ENCODE measurements at places on chromosomes 6 and 20.

GRCh38 chr20:63133481-63134091, 82.3 kb downstream of the YTHDF1 start:
- DNase-seq: no peak

GRCh38 chr20:50197463-50198179, 7.0 kb downstream of the CEBPB start:
- DNase-seq: no peak

DNA sequence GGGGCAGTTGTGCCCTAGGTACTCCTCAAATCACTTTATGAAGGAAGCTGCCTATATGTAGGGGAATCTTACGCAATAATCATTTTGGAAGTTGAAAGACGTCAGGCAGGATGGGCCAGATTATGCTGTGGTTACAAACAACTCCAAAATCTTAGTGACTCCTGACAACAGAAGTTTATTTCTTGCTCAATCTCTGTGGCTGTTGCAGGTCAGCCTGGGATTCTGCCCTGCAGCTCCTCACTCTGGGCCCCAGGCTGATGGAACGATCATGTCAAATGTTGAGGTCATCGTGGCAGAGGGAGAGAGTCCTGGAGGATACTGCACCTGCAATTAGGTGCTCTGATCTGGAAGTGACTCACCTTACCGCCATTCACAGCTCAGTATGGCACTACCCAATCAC, 88.4 kb downstream of the ZDHHC14 start:
- DNase-seq: no peak

GRCh38 chr6:155528335-155528734, 72.7 kb upstream of the NOX3 start:
- no peak for DNase-seq

DNA sequence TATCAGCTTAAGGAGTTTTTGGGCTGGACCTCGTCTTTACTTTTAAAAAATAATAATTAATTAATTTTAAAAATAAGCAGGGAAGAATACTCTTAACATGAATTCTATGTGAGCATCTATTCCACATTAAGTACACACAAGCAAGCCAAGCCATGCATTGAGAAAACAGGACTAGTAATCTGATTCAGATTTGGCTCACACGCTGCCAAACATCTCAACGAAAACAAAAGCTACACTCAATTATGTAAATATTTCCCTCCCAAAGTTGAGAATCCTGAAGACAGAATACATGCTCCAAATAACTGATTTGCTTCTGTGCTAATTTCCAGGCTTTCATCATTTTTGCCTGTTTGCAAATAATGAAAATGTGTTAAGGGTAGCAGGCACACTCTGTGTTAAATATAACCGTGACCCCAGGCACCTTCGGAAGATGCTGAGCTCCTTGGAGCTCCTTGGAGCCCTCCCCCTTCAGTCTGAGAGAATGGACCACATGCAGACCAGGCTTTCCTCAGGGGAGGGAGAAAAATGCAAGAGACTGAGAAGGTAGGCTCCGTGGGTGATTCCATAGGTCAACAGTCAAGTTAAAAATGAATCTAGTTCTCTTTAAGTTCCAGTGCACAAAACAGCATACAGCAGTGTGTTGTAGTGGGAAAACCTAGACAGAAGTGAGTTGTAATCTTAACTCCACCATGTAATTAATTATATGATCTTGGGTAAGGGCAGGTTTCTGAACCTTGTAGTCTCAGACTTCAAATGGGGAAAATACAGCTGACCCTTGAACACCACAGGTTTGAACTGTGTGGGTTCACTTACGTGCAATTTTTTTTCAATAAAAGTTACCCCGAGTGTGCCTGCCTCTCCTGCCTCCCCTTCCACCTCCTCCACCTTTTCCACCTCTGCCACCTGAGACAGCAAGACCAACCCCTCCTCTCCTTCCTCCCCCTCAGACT, 161.3 kb upstream of the RREB1 start:
- DNase-seq: no peak

GRCh38 chr6:14017626-14018475, 93.1 kb downstream of the RNF182 start:
- no peak for DNase-seq

- no peak for DNase-seq
Observed at GRCh38 chr20:8798505-8798904, 270.4 kb upstream of the PLCB4 start.

DNA sequence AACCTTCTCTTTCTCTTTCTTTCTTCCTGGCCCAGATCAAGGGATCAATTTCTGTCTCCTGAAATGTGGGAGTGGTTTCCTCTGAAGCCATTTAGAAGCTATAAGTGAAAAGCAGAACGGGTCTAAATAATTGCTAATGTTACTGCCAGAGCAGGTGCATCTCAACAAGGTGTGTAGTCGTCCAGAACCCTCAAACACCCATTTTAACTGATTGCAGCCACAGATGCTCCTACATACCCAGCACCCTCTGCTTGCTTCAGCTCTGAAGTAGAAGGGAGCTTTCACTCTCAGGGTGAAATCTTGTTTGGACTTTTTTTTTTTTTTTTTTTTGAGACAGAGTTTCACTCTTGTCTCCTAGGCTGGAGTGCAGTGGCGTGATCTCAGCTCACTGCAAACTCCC, 592.1 kb upstream of the ARID1B start:
- DNase-seq: no peak

DNA sequence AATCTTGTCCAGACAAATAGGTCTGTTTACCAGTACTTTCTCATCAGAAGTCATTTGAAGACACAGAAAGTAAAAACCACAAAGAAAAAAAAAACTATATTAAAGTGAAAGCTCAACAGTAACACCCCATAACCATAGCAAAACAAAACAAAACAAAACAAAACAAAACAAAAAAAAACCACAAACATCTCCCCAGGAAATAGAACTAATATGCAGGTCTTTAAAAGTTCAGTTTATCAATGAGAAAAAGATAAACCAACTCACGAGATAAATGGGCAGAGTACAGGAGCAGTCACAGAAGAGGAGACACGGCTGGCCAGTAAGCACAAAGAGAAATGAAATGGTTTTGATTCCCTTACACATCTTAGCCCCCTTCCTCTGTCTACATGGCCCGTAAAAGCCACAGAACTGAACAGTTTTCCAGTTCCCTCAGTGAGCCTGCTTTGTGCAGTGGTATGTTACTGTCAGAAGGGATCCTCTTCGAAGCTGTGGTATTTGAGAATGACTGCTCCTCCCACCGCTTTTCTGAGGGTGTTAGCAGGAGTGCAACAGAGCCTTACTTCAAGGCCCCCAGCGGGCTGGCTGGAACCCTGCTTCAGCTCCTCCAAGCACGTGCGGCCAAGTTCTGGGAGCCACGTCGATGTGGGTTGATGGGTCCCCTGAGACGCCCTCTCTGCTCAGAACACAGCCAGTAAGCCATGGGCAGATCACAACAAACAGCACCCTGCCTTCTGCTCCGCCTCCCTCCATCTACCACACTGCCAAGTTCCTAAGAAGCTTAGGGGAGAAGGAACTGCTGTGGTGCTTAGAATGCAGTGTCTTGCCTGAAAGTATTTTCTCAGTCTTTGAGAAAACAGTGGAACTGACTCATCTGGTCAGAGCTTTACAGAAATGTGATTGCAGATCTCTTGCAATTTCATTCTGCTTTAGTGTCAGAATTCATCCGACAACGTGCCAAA, 14.0 kb downstream of the UST start:
- DNase-seq: peak; percentile 52

- no peak for DNase-seq
Observed at GRCh38 chr6:148263961-148264360, 78.7 kb upstream of the SASH1 start.

DNA sequence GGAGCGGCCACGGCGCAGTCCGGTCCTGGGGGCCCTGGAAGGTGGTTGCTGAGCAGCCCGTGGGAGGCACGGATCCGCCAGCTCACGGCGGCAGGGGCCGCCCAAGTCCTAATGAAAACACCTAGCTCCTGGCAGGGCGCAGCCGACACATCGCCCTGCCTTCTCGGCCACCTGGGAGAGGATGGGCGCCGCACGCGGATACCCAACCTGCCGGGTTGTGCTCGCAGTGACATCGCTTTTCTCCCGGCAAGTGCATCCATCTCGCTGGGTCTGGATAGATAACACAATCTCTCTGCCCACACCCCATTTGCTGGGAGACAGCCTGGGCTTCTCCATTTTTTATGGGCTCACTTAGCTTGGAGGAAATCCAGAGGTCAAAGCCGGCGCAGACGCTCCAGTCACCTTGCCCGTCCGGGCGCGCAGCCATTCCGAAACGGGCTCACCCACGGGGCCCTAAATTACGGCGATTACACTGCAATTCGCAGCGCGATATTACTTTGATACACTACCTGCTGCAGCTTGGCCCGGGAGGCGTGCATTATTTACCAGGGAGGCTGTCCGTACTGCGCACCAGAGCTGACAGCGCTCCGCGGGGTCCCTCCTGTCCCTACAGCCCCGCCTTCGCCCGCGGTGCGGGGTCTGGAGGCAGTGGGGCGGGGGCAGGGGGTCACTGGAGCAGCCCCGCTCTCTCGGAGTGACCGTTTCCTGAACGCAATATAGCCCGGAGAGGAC, 36.2 kb upstream of the CCDC167 start:
- no peak for DNase-seq

GRCh38 chr6:27688014-27688586, 215.2 kb upstream of the ZNF184 start:
- DNase-seq: peak; percentile 75

DNA sequence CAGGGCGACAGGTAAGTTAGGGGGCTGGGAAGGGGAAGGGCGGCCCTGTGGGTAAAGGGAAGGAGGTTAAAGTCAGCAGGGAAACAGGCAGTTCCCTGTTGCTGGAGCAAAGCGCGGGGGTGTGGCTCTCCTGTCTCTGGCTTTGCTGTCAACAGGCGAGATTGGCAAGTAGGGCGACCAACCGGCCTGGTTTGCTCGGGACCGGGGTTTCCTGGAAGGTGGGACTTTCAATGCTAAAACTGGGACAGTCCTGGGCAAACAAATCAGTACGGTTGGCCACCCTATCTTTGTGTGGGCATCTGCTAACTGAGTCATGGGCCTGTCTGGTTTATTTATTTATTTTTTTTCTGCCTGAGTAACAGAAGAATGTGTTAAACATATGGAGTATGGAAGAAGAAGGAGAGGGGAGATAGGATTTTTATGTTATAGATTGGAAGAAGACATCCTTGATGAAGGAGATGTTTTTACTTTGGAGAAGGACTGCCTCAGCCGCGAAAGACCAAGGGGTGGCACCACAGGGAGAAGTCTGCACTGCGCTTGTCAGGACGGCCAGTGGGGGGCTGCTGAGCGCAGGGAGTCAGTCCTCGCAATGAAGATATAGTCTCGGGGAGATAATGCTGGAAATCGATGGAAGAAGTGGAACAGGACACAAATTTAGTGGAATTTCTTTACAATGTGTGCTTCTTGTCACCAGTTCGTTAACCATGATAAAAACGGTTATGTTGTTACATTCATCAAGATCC, 43.4 kb upstream of the ESR1 start:
- no peak for DNase-seq

GRCh38 chr6:23365732-23366131, 760.3 kb upstream of the NRSN1 start:
- no peak for DNase-seq

DNA sequence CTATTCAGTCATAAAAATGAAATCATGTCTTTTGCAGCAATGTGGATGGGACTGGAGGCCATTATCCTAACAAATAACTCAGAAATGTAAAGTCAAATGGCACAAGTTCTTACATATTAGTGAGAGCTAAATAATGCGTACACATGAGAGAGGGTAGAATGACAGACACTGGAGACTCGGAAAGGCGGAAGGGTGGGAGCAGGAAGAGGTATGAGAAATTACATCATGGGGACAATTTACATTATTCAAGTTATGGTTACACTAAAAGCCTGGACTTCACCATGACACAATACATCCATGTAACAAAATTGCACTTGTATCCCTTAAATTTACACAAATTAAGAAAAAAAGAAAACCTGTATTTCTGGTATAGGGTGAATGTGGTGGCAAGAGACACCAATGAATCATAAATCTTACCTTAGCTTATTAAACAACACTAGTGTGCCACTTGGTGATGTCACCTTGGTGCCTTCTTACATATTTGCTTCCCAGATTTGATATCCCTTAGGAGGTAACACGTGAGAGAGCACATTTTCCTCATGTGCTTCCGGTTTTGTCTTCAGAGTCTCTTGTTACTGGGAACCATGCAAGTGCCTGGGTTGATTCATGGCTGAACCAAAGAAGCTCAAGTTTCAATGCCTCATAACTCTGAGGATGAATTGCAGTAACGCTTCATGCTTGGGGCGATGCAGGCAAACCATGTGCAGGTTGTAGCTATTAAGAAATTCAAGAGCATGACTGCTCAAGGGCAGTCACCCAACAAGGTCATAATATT, 84.6 kb downstream of the DCDC2 start:
- no peak for DNase-seq

GRCh38 chr6:26218824-26219223, 131.6 kb downstream of the HFE start:
- DNase-seq: no peak

GRCh38 chr6:166656230-166657151, 29.4 kb upstream of the RPS6KA2 start:
- DNase-seq: no peak

- DNase-seq: no peak
Observed at GRCh38 chr20:41316051-41316450, 1.5 kb downstream of the ZHX3 start.

DNA sequence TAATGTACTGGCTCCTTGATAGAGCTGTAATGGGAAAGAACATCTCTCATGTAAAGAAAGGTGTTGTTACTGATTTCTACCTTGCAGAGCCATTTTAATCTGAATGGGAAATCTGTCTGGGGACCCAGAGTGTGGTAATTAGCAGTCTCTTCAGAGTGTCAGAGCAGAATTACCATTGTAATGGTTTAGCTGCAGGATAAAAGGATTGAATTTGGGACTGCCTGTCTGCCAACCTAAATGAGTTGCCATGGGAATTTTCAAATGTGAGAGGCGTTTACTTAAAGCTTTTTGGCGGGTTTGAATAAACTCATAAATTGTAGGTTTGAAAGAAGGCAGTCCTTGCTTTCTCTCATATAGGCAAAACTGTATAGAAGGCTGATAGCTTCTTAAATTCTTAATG, 128.8 kb downstream of the QKI start:
- no peak for DNase-seq

- no peak for DNase-seq
Observed at GRCh38 chr6:159180001-159180400, 10.8 kb downstream of the FNDC1 start.

- DNase-seq: no peak
Observed at GRCh38 chr6:127865108-127865507, 35.8 kb downstream of the THEMIS start.

- no peak for DNase-seq
Observed at GRCh38 chr6:112881828-112882780, 535.0 kb downstream of the RFPL4B start.

- no peak for DNase-seq
Observed at GRCh38 chr6:165611294-165611693, 51.7 kb downstream of the PDE10A start.

GRCh38 chr6:135555550-135555949, 58.0 kb upstream of the AHI1 start:
- DNase-seq: no peak
